Umbilical cord (tissue), 2 donors: ENCODE measurements at places on chromosomes 13 and 19. TPM values are rescaled to one million over a fixed set of nuclear protein-coding genes. Genes with fewer than 3 reads are reported as not detected.
A peak's percentile ranks its signal among the peaks of the same experiment; 100 is the strongest.

- no peak for DNase-seq
These were observed 194.5 kb downstream of the NBEA start for GRCh38 chr13:35136585-35136984.

- no peak for DNase-seq
These were observed 17.7 kb downstream of the NFIX start for GRCh38 chr19:13012690-13013608.

DNA sequence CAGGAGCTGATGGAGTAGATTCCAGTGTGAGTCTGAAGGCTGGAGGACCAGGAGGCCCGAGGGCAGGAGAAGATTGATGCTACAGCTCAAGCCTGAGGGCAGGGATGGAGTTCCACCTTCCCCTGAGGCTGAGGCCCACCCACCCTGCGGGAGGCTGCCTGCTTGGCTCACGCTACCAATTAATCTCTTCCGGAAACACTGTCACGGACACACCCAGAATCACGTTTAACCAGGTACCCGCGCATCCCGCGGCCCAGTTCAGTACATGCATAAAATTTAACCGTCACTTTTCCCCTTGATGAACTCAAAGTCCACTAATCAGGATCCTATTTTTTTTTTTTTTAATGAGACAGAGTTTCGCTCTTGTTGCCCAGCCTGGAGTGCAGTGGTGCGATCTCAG lies 5.2 kb upstream of the ZNF628 start:
- DNase-seq = no peak

Gene MIER2
- total RNA-seq = 3.4 TPM

DNA sequence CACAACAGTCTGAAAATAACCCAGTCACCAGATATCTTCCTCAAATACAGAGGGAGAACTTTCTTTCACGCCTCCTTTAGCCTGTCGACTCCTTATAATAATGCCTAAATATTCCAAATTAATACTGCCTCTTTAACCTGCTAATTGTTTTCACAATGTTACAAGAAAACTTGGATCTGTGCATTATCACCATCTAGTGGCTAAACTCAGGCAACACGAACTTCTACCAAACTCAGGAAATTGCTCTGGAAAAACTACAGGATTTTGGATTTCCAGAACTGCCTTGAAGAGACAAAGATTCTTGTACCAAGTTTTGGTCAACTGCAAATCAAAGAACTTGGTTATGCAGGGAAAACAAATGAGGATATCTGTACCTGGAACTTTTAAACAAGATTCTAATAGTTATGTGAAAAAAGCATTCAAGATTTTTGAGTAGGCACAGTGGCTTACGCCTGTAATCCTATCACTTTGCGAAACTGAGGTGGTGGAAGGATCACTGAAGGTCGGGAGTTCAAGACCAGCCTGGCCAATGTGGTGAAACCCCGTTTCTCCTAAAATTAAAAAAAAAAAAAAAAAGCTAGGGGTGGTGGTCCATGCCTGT lies 10.8 kb downstream of the CLN5 start:
- DNase-seq = peak; percentile 30
